ENCODE measurements at places on chromosomes 2 and 18. TPM values are rescaled to one million over a fixed set of nuclear protein-coding genes. Genes with fewer than 3 reads are reported as not detected.

GRCh38 chr2:98771721-98772524 lies 41.0 kb upstream of the MGAT4A start:
- no peak for DNase-seq

DNA sequence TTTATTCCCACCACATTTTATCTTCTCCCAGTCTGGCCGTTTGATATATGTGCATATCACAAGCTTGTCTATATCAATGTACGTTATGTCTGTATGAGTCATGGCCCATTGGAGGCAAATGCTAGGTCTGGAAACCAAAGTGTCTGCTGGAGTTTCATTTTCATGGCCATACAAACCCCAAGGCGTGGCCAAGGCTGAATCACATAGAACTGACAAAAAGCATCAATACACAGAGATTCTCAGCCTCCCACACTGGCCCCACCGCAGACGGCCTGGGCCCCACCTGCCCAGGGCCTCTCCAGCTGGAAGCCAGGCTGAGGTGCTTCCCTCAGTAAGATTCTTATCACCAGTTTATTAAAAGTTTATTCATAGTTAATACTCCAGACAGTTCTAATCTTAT lies 40.5 kb upstream of the SALL3 start:
- DNase-seq = no peak

The VIT gene
- 4.5 TPM for polyA plus RNA-seq

The NYAP2 gene
- 0.96 TPM for polyA plus RNA-seq

GRCh38 chr2:149720615-149721014 lies 133.0 kb upstream of the MMADHC start:
- DNase-seq = no peak

DNA sequence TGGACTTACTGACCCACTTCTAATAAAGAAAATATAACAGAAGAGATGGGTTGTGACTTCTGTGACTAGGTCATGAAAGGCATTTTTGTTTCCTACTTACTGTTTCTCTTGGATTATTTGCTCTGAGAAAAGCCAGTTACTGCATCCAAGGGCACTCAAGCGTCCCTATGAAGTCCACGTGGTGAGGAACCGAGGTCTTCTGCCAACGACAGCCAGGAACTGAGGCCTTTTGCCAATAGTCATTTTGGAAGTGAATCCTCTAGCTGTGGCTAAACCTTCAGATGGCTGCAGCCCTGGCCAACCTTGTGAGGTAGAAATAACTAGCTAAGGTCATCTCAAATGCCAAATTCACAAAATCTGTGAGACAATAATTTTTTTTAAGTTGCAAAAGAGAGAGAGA lies 449.8 kb upstream of the RGPD4 start:
- DNase-seq = no peak

DNA sequence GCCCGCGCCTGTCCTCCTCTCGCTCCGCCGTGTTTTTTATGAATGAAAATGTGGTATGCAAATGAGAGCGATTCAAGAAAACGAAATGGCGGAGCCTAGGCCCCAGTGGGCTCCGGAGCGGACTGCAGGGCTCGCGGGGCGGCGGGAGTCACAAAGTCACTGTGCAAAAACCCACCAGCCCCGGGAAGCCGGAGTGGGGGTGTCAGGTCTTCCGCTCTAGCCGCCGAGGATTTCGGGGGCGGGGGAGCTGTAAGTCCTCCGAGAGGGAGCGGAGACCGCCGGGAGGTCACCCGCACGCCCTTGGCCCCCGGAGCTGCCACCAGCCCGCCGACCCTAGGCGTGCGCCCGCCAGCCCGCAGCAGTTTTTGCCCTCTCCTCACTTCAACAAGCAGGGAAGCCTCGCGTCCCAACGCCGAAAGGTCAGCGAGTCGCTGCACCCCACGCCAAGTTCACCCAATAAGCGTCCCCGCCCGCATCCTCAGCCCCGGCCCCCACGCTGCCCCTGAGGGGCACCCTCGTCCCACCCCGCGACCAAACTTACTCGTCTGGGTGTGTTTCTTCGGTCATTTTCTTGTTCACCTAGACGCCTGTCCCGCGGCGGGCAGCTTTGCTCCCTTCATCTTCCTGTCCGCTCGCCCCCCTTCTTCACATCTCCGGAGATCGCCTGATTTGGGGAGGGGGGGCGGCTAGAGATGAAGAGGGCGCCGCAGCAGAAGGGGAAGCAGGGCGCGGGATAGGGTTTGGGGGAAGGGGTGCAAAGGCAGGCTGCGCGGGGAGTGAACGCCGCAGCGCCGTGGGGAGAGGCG lies 775 bp downstream of the SPRED2 start:
- peak; percentile 70 for DNase-seq

The RRM2 gene
- polyA plus RNA-seq = 0.35 TPM

- no peak for DNase-seq
Measured at GRCh38 chr18:48402953-48403352, 6.2 kb downstream of the ZBTB7C start.

The IL1B gene
- 0.06 TPM for polyA plus RNA-seq

The PPP1R1C gene
- 0.22 TPM for polyA plus RNA-seq

- DNase-seq = peak; percentile 31
Measured at GRCh38 chr18:2906704-2907549, 60.1 kb downstream of the EMILIN2 start.

The KCNG2 gene
- not detected for polyA plus RNA-seq

DNA sequence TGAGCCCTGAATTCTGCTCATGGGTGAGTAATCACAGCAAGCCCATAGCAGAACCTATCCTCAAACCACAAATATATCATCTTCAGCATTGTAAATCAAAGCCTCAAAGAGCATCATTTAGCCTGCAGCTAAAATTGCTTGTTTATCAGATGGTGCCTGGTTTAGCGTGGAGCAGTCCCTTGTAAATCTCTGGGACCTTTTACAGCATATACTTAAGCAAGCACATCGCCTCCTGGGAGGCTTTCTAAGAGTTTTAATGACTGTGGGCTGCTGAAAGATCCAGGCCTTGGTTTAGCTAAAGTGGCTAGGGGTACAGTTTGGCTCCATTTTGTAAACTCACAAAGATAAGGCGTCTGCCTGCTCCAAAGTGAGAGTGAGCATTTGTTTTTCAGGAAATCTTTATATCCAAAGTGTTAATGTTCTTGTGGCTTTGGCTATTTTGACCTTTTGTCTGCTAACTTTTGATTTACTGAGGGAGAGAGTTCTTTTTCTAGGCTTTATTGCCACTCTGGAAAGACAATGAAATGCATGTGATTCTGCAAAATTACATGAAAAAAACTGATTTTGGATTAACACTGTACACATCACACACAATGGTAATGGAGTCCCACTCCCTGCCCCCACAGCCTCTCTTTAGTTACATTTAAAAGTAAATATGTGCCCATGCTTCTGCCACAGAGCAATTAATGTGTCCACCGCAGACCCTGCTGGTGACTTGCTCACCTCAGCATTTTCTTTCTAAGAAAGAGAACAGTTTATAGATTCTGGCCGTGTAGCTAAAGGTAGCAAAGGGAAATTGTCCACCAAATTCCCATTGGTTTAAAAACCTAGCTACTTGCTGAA lies 194.8 kb downstream of the LNPK start:
- DNase-seq = no peak

The CTAGE1 gene
- not detected for polyA plus RNA-seq

DNA sequence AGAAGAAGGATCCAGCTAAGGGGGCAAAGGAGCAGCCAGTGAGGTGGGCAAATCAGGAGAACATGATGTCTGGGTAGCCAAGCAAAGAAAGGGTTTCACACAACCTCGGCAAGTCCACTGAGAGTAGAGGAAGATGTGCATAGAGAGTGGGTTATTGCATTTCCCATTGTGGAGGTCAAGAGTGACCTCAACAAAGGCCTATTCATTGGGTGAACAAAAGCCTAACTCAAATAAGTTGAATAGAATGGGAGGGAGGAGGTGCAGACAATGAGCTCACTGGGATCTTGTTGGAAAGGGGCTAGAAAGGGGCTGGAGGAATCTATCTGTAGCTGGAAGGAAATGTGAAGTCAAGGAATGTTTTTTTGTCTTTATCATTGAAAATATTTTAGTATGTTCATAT lies 14.0 kb upstream of the PDCL3 start:
- no peak for DNase-seq
